ENCODE measurements at places on chromosomes 1 and 21.

- no peak for DNase-seq
These were observed 73.3 kb downstream of the MRPL37 start for GRCh38 chr1:54273092-54273794.

- no peak for DNase-seq
These were observed 49.5 kb upstream of the SLC19A1 start for GRCh38 chr21:45591619-45592207.

DNA sequence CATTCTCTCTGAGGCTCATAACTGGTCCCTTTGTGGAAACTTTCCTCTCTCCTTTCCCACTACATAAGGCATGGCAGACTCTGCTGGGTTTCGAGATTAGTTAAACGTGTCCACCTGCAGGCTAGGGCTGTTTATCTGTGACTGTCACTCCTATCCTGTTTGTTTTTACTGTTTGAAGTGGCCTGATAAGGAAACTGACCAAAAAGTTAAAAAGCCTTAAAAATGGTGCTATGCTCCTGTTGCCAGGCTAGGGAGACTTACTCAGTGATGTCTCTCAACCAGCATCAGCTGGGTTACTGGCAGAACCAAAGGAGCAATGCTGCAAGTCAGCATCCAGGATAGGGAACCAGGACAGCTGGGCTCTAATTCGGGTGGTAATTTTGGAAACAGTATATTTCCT is 3.9 kb downstream of the PIGV start:
- no peak for DNase-seq

DNA sequence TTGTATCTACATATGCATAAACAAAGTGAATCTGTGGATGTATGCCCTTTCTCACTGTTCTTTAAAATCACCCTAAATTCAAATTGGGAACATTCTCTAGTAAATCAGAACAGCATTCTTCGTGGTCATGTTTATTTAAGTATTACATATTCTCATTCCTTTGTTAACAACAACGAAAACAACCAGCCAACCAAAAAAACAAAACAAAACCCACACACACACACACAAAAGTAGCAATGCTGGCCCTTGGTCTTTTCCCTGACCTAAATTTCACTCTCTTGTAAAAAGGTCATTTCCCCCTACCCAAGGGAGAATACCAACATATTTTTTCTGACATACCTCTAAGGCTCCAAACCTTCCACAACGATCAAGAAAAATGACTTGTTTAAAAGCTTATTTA is 102.6 kb downstream of the NRIP1 start:
- DNase-seq = no peak

- no peak for DNase-seq
These were observed 4.2 kb downstream of the HIVEP3 start for GRCh38 chr1:41914516-41914915.

DNA sequence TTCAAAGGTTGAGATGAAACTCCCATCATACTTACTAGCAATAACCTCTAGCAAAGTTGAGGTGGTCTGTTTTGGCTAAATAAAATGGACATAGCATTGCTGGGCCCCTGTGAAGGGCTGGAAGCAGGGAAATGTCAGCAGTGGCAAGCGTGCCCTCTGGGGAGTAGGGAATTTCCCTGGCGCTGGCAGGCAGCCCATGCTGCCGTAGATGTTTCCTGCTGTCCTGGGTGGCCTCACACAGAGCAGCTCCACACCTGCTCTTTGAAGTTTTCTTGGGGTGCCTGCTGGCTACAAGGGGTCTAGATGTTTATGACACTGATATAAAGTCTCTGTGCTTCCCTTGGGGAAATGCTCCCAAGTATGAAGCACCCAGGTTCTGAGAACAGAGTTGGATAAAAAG is 30.2 kb downstream of the ADARB1 start:
- DNase-seq = no peak

DNA sequence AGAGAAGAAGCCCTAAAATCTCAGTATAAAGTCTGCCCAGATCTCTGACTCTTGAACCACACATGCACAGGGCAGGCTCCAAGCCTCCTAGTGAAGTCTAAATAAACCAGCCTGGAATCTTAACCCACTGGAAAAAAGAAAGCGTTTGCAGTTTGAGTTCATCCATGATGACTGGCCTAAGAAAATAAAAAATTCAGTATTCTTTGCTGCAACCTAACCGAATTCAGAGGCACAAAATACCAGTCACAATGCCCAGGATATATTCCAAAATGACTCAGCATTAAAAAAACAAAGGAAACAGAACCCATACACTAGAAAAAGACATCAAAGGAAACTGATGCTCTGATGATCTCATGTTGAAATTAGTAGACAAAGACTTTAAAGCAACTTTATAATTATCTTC is 269.2 kb downstream of the SDCCAG8 start:
- no peak for DNase-seq

- DNase-seq = no peak
These were observed 106.0 kb downstream of the CASZ1 start for GRCh38 chr1:10690484-10690883.

DNA sequence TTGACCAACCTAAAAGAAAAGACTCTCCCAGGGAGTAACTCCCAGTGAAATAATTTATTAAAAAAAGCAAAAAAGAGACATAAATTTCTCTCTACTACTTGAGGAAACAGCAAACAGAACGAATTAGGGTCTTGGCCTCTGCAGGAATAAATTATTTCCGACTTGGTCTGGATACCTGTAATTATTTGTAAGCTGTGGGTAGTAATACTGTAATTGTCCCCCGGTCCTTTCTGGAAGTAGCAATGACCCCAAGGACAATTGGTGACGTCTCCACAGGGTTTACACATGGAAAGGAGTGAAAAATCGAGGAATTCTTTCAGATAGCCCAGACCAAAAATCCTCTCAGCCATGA is 3.7 kb upstream of the SIM2 start:
- DNase-seq = no peak

GRCh38 chr1:76388261-76388660 is 313.7 kb downstream of the ST6GALNAC3 start:
- no peak for DNase-seq

- no peak for DNase-seq
These were observed 59.9 kb upstream of the ERRFI1 start for GRCh38 chr1:8086055-8086454.

GRCh38 chr1:70909262-70909822 is 138.3 kb downstream of the PTGER3 start:
- DNase-seq = no peak

DNA sequence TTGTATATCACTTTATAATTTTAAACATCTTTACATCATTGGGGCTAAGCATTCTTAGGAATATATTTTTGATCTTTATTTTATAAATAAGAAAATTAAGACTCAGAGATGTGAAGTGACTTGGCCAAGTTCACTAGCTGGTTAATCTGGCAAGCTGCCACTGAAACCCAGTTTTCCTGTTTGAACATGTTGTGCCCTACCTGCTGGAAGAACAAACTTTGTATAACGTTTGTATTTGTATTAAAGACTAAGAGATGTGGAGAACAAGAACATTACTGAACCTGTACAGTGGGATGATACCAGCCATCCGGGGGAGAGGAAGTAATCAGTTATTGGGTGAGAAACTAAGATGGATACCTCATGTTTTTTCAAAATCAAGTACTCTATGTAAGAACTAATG is 77.2 kb upstream of the SIPA1L2 start:
- no peak for DNase-seq

DNA sequence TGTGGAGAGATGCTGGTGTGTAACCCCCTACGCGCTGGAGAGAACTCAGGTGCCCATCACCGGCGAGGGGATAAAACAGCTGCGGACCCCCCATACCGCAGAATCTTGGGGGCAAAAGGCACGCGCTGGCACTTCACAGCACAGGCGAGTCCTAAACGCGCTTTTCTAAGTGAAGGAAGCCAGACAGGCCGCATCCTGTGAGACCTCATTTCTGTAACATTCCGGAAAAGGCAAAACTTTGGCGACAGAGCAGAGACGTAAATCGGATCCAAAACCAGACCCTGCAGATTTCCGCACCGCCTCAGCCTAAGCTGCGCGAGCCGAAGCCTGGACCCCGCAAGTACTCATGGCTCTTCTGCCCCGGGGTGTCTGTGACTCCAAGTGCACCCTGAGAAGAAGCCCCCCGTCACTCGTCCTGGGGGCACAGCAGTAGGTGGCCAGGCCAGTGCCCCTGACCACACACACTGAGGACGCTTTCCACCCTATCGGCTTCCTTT is 60.9 kb downstream of the SLX9 start:
- no peak for DNase-seq

DNA sequence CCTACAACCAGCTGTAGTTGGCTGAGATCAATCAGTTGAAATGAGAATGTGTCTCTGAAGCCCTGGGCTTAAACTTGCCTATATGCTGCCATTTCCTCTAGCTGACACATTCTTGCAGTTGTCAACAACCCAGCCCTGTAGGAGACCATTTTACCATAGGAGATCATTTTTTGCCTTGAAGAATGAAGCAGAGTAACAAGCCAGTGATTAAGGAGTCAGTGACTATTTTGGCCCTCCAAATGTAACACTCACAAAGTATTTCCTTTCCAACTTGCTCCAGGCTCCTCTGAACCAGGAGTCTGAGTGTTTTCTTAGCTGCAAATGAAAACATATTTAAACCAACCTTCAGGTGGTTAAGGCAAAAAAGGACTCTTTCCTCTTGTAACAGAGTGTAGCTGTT is 183.5 kb downstream of the ZZZ3 start:
- DNase-seq = no peak

DNA sequence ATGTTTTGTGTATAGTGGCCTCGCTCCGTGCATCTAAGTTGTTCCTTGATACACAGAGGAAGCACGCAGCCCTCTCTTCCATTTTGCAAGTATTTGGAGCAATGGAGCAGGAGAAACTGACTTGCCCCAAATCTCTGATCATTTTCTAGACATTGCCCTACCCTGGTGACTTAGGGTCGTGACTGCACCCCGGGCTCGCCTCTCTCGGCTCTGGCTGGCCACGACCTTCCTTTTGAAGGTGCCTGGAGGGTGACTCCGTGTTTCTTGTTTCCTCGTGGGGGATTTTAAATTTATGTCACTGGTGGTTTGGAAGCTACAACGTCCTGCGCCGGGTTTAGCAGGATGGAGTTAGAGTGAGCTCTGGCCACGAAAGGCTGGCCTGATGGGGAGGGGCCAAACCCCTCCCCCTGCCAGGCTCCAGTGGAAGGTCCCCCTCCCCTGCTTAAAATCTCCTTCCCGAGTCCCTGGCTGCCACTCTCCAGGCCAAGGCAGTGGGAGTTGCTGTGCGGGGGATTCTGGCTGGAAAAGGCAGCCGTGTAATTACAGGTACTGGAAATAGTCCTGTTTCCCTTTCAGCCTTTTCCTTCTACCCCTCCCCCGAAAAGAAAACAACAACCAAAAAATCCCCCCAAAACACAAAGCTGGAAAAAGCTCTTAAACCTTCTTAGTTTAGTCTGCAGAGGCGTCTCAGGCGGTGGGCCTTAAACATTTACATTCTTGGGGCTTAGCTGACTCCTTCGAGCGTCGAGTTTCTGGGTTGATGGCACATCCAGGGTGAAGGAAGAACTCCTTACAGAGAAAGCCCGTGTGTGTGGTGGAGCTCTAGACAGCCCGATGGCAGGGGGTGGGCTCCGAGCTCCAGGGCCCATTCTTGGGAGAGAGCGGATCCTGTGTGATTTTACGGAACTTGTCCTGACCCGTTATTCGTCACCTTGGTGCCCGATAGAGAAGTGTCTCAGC is 28.1 kb downstream of the SPSB1 start:
- no peak for DNase-seq

GRCh38 chr1:91234181-91234580 is 170.5 kb downstream of the HFM1 start:
- no peak for DNase-seq

GRCh38 chr1:239795304-239795703 is 296.4 kb upstream of the FMN2 start:
- DNase-seq = no peak

GRCh38 chr1:33231166-33231565 is 25.1 kb upstream of the ZNF362 start:
- DNase-seq = no peak

DNA sequence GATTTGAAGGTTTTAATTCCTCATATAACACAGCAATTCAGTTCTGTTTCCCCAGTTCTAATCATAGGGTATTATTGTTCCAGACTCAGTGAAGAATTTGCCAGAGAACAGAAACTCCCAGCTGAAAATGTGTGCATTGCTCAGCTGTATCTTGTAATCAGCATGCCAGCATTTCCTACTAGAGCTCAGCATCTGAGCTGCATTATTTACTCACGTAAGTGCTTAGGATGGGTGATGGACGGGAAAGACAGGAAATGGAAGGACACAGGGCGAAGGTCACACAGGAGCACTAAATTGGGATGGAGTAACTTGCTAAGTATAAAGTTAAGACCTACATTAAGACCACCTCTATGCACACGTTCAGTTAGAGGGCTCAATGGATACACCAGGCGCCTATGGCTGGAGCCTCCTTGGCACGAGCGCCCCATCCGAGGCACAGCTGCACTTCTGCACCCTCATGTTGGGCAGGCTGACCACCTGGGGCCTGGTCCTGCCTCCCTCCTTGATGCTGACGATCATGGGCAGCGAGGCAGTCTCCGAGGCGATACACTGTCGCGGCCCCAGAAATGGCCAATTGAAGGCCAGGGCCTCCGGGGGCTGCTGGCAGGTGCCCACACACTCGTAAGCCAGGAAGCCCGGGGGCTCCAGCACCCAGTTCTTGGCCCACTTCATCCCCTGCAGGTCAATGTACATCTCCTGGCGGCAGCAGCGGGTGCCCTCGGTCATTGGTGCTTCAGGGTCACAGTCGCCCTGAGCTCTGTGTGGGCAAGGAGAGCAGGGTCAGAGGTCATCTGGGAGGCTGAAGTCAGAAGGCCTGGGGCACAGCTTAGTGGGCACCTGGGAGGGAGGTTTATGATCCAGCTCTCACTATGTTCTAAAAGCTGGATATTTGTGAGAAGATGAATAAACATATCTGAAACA is 3.7 kb downstream of the LEFTY2 start:
- no peak for DNase-seq

DNA sequence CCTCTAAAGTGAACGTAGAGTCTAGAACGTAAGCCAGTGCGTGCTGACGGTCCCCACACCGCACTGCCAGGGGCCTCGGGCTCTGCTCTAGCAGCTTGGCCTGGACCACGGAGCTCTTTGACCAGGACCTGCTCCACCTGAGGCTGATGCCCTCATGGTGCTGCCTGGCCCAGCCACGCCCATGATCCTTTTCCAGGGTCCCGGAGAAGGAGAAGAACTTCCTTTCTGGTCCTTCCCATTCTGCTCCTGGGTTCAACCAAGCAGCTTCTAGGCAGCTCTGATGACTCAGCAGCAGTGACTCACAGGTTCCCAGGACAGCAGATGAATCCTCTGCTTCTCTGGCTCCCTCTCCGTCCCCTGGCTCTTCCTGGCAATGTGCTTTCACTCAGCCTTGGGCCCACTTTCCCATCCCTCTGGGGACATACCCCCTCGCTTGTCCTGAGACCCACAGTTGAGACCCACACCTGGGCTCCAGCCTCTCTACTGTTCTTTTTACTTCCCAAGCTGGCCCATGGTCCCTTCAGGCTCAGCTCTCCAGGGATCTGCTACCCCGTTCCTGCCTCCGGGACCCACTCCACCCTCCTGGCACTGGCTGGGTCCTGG is 246.3 kb upstream of the RAB4A start:
- no peak for DNase-seq

GRCh38 chr1:193494368-193494767 is 308.0 kb upstream of the B3GALT2 start:
- no peak for DNase-seq

GRCh38 chr1:56070601-56071000 is 508.8 kb downstream of the PLPP3 start:
- no peak for DNase-seq

- DNase-seq = no peak
These were observed 2.8 kb downstream of the HES4 start for GRCh38 chr1:996851-997712.
